H1 (cell line): ENCODE measurements at places on chromosomes 2 and 18.
A peak's percentile ranks its signal among the peaks of the same experiment; 100 is the strongest.

- no peak for DNase-seq
Measured at GRCh38 chr18:40148960-40149359, 1806.1 kb upstream of the PIK3C3 start.

DNA sequence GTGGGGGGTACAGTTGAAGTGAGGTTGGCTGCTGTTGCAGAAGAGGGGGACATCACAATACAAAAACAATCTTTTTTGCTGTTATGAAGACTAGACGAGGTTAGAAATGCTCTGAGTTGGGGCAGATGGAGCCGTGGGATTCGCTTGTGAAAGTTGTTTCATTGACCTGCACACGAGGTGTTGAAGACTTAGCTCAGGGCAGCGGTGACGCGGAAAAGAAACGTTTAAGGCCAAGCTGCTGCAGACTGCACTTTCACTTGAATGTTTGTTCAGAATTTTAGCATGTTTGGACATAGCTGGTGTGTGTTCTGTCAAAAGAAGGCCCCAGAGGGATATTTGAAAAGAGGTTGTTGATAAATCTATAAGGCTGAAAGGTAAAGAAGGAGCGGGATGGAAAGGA is 46.3 kb downstream of the MTCL1 start:
- no peak for DNase-seq

DNA sequence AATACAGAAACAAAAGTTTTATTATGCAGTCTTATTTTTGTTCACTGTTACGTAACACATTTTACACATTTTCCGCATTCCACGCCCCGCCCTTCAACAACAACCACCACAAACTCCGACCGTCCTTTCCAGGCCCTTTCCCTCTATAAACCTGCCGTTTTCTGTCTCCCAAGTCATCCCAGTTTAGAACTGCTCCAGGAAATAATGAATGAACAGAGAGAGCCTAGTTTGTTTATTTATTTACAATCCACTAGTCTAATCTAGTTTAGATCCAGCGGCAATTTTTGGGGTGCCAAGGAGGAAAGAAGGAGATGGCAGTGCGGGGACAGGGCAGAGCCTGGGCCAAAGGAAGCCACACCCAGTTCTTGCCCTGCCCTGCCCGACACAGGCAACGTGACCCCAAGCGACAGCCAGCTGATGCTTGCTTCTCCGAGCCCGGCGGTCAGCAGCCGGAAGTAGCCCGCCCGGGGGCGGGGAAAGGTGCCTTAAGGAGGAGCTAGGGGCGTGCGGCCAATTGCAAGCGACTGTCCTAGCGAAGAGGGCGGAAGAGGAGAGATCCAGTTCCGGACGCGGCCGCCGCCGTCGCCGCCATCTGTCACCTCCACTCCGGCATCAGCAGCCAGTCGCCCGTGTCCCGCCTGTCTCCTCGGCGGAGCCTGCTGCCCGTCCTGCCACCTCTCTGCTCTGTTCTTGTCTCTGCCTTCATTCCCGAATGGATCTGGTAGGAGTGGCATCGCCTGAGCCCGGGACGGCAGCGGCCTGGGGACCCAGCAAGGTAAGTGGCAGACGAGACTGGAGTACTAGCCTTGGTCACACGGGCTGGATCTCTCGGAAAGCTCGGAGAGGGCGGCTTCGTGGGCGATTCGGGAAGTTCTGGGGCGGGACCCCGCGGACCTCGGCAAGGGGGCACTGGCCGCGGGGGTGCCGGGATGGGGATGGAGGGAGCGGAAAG is at the start of gene RIOK3:
Gene RIOK3, plus strand, starts transcription at position 560 of the 952 bp plus-strand sequence. Its CDS starts 153 bp downstream, at position 713.
- DNase-seq: peak; percentile 96

GRCh38 chr2:226971084-226971483 is 135.2 kb downstream of the RHBDD1 start:
- DNase-seq: no peak

GRCh38 chr18:8439055-8439454 is 170.2 kb upstream of the RAB12 start:
- DNase-seq: no peak

- no peak for DNase-seq
Measured at GRCh38 chr2:238667008-238667407, 180.9 kb upstream of the TWIST2 start.

DNA sequence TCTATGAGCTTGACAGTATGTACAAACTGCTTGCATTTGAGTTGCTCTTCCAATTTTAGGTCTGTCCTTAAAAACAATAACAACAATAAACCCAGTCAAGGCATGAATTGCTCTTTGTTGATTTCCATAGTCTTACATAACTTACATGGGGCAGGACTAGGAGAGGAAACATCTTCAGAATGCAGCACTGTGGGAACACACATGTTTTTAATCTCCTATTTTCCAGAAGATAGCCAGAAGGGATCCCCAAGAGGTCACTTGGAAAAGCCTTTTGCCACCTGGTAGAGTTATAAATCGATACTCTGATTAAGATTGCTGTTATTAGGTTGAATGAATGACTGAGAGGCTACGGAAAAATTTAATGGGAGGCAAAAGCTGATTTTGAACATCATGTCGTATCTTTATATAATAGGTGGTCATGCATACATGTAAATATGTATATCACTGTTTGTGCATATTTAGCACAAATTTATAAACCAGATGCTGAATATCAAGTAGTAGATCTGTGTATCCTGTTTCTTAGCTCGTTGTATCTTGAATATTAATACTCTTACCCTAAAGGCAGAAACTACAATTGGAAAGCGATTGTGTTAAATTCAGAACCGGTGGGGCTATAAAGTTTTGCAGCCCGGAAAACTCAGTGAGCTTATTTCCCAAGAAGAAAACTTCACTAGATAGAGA is 479.4 kb upstream of the TCF4 start:
- DNase-seq: no peak

DNA sequence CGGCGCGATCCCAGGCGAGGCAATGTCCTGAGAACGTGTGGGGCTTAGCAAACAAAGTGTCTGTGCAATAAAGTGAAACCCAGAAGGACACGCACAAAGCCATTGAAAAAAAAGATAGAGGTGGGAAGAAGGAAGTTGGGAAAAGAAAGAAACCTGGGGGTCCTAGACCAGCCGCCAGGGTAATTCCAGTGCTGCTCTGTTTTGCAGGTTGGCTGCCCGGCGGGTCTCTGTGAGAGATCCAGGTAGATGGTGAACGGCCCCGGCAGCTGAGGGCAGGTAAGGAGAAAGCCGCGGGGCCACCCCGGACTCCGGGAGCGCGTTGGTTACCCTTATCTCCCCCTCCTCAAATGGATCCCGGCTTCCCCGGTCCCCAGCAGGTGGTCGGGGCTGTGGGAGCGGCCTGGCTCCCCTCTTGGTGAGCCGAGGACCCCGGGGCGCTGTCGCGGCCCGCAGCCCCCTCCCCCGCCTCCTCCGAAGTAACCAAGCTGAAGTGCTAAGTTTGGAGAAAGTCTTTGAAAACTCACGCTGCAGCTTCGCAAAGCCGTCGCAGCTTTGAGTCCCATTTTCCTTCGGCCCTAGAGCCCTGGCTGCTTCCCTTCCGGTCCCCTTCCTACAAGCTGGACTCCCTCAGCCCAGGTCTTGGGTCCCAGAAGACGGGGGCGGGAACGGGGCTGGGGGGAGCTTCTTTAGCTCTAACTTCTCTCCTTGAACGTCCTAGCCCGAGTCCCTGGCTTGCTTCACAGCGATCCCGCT is 588 bp downstream of the OTX1 start:
- peak; percentile 82 for DNase-seq

- no peak for DNase-seq
Measured at GRCh38 chr18:35095983-35096676, 54.9 kb downstream of the MAPRE2 start.

- no peak for DNase-seq
Measured at GRCh38 chr2:146721486-146721885, 1123.3 kb upstream of the ACVR2A start.

DNA sequence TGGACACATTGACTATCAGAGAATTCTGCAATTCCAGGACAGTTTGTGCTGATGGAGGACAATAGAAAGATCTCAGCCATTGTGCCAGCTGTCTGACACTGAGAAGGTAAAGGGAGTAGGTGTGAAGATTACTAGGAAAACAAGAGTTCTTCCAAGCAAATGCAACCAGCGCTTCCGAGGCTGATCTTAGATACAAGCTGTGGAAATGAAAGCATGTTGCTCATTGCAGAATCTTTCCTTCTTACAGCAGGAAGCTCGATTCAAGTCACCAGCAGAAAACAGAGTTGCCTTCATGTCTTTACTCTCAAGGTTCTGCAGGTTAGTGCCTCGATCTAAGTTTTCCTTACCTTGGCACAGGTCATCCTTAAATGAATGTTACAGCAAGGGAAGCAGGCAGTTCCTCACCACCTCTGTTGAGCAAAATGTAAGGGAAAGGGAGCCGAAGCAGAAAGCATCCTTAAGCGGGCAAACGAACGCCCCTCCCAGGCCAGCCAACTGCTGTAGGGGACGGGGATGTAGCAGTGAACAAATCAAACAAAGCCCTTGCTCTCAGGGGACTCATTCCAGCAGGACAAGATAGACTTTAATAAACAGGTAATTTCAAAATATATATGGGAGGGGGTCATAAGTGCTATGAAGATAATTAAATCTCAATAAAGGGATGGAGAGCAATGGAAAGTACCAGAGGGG is 54.3 kb downstream of the MARCHF4 start:
- DNase-seq: no peak

- DNase-seq: no peak
Measured at GRCh38 chr2:217206907-217207698, 347.2 kb upstream of the TNP1 start.

DNA sequence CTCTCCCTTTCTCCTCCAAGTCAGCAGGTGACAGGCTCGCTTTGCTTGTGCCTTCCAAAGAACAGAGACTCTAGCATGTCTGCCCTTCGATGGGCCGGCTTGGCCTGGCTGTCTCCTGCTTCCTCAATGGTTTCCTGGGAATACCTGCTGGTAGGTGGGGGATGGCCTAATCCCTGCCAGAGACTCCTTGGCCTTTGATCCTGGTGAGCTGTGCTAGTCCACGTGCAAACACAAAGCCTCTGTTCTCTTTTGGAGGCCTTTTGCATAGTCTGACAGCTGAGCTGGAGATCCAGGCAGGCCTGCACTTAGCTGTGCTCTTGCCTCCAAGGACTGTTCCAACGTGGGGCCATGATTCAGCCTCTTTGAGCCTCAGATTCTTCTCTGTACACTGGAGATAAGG is 67.6 kb downstream of the ARL4C start:
- no peak for DNase-seq

DNA sequence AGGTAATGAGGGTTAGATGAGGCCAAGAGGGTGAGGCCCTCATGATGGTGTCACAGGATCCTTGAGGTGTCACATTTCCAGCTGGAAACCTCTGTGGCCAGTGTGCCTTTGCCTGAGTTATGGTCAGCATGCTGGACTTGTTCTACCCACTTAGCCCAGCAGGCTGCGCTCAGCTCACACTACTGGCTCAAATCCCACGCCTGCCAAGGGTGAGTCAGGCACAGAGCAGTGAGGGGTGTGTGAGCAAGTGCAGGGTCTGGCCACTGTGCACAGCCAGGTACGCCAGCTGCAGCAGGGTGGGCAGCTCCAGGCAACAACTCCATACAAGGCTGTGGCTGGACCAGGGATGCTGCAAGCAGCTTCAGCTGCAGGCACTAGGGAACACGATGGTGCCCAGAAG is 616.6 kb upstream of the FSHR start:
- DNase-seq: peak; percentile 87

GRCh38 chr18:21163647-21164547 is 52.3 kb upstream of the ROCK1 start:
- no peak for DNase-seq
